ENCODE measurements at places on chromosomes 7 and 10.

DNA sequence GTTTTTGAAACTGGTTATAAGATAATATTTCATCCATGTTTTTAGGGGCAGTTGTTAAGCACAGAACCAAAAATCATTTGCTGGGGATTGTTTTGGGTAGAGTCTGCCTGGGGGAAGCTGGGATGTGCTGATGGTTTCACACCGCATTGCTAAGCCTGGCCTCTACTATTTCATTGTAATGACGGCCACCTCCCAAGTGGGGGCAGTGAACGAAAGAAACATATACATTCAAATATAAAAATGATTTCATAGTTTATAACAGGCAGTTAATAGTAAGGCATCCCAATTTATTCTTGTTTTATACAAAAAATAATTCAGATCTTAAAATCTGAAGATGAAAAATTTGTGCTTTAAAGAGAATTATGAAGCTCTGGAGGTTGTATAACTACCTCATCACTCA lies 750.8 kb downstream of the REEP3 start:
- DNase-seq: no peak

- DNase-seq: peak; percentile 75
These were observed at the start of gene BCAP29 for GRCh38 chr7:107579885-107580715. TSS of gene BCAP29 (plus strand) at chr7:107580246. CDS start at chr7:107580773, 527 bp downstream.

- no peak for DNase-seq
These were observed 325.0 kb downstream of the PLXNA4 start for GRCh38 chr7:132251327-132251659.

- DNase-seq: peak; percentile 44
These were observed 549 bp upstream of the DDX50 start for GRCh38 chr10:68900427-68901104.

DNA sequence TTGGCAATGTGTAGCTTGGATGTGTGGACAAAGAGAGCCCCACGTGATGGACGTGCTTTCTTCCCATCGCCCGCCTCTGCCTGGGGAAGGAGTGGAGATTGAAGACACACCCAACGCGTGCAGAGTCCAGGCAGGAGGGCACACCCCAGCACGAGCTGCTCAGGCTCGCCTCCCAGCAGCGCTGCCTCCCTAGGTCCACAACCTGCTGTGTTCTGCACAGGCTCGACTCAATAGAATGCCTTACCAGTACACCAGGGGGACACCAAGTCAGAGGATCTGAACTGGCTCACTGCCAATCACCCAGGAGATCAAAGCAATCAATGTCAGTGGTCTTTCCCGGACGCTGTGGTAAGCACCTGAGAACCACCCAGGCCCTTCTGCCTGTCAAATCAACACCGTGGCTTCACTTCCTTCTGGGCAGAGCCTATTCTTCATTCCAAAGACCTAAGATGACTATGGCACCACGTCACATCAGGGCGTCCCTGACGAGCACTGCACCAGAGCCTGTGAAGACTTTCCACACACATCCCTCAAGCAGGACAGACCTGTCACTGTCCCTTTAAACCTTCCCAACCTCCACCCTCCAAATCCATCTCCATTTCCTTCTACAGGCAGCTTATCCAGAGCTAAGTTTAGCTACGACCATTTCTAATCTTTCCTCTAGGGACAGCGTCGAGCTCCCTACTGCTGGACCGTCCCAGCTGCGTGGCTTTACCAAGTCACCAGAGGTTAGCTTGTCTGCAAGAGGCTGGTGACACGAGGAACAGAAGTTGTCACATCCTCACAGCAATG lies 72.3 kb downstream of the AMZ1 start:
- peak; percentile 49 for DNase-seq

GRCh38 chr7:128810473-128810872 lies 18.7 kb downstream of the CCDC136 start:
- DNase-seq: peak; percentile 59

DNA sequence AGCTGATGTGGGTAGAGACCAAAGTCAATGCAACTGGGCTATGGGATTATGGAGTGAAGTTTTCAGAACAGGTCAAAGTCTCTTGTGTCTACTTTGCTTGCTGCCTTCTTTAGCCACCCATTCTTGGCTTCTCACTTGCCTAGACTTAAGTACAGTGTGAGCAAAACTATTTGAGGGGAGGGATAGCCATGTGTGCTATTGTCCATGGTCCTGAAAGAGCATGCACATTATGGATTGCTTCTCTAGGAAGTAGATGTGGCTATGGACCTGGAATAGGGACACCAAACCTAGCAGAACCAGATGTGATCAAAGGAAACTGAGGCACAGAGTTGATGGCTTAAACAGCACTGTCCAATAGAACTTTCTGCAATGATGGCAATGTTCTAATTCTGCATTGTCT lies 81.9 kb upstream of the ZNF800 start:
- DNase-seq: no peak

DNA sequence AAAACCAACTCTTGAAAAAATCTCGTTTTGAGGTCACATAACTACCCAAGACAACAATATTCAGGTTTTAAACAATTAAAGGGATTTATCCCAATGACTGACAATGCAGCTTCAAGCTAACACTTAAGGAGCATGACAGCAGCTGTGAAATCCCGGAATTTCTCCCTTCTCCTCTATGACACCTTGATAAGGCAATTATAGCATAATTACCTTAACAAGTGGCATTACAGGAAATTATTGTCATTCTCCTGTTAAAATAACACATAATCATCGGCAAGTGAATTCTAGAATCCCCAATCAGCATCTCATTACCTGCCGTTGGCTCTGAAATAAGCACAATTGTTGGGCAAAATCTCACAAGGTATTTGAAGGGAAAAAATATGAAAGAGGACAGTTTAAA lies 417.0 kb upstream of the PFKP start:
- no peak for DNase-seq

DNA sequence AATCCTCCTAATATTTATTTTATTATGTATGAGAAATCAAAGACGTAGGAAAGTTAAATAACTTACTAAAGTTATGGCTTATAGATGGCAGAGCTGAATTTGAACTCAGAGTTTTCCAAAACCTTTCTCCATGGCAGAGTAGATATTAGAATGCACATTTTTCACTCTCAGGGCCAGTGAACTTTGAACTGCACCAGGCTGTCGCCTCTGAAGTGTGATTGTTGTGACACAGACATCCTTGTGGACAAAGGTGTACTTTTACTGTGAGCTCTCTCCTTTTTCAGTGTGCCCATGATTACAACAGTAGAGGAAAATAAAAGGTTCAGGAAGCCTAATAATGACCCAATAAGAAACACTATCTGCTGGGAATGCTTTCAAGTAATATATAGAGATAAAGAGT lies 29.1 kb downstream of the TES start:
- no peak for DNase-seq

DNA sequence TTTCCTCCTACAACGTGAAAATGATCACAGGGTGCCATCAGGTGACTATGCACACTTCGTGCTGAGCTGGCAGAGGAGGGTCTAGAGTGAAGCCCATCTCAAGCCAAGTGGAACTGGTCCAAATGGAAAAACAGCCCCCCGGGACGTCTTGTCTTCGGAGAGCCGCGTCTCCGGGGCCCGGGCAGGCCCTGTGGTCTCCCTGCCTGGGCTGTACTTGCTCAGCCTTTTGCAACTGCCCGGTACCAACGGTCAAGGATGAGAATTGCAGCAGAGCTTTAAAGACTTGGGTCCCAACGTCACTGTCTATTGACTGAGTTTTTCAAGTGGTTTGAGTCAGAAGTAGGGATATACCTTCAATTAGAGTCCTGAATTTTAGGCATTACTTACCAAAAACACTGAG lies 315.5 kb downstream of the PTPRN2 start:
- DNase-seq: no peak

DNA sequence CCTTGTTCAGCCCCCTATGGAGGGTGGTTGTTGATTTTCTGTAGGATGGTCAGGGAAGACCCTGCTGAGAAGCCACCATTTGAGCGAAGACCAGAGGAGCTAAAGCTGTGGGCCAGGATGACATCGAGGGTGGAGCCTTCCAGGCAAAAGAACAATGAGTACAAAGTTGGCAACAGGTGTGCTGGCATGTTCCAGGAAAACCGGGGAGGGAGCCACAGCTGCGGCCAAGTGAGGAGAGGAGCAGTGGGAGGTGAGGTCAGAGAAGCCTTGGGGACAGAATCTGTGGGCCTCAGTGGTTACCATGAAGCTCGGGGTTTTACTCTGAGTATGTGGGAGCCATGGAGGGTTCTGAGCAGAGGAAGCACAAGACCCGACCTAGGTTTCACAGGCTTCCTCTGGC lies 75.6 kb upstream of the ZNF479 start:
- DNase-seq: no peak

DNA sequence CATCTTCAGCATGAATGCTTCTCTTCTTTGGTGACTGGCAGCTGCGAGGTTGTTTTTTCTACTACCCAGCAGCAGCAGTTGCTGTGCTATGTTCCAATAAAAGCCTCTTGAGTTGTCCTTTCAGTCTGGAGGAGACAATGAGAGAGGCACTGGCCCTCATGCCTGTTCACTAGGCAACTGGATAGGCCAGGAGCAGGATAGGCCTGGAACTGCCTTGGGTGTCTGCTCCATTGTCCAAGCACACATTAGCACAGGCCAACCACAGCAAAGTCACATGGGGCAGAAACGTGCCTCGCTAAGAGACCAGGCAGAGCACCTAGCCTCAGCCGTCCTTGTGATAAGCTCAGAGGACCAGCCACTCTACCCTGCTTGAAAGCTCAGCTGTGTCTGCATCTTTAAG lies 76.9 kb upstream of the PDCD4 start:
- no peak for DNase-seq

DNA sequence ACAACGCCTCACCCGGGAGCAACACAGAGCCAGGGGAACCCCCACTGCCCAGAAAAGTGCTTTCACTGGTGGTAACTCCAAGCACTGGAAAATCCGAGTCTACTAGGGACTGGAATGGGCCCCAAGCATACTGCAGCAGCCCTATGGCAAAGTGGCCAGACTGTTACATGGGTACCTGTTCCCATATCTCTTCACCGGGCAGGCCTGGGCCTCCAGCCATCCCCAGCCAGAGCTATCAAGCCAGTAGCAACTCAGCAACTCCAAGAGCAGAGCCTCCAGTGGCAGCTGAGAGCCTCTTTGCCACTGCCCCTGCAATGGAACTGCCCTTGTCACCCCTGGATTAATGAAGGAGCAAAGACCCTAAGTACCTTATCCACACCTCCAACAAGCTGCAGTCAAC lies 73.5 kb downstream of the HBP1 start:
- DNase-seq: no peak

DNA sequence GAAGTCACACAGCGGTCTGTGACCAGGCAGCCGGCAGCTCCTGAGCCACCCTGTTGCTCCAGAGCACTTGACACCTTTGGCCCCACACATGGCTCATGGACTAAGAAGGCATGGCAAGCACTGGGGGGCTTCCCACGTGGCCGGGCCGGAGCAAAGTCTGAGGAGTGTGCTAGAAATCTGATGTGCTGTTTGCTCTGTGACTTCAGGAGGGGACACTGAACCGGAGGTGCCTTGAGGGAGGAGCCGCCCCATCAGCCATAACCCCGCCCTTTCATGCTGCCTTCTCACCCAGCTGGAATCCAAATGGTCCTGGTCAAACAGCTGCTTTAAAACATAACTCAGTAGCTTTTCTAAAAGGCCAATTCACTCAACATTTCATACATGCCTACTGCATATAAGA lies 33.5 kb downstream of the PROSER2 start:
- peak; percentile 82 for DNase-seq

GRCh38 chr7:132292803-132293202 lies 283.5 kb downstream of the PLXNA4 start:
- no peak for DNase-seq

- DNase-seq: no peak
These were observed 32.9 kb upstream of the SDK1 start for GRCh38 chr7:3267966-3268690.

DNA sequence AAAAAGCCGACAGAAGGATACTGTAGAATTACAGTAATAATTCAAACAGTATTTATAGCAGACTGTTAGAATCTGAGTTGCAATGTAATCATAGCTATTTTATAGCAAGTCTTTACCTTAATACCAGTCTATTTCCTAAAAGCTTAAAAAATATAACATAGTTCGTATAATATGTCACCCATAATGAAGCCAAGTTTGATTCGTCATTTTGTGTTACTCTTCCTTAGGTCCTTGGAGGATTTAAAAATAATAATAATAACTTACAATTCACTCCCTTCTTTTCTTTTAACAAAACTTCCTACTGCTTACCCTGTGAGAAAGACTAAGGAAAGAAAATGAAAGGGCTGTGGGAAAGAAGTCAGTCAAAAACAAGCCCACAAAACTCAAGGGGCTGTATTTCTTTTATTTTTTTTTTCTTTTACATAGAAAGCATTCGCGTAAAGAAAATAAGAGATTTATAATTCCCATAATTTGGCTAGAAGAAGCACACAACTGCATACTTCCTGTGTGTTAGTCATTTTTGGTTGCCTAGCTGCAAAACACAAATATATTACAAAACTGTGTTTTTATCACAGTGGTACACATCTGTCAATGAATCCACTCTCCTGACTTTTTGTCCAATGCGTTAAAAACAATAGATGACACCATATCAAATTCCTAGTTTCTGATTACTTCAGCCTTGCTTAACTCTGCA lies 187.2 kb upstream of the CELF2 start:
- peak; percentile 69 for DNase-seq

GRCh38 chr10:43867667-43868565 lies 219.2 kb upstream of the ZNF32 start:
- peak; percentile 94 for DNase-seq

- DNase-seq: peak; percentile 59
These were observed 124.4 kb downstream of the PON1 start for GRCh38 chr7:95199779-95200558.

- DNase-seq: no peak
These were observed 2.5 kb downstream of the UFSP1 start for GRCh38 chr7:100886936-100887515.

DNA sequence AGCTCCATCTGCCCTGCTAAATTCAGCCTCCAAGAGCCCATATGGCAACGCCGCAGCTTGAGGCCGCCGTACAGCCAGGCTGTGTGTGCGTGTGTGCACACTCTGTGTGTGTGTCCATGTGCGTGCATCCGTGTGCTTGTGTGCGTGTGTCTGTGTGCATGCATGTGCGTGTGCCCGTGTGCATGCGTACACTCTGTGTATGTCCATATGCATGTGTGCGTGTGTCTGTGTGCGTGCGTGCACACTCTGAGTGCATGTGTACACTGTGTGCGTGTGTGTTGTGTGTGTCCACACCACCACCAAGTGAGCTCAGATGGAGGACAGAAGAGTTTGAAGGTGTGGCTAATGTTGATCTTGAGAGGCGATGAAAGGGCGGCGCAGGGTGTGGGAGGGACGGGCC lies 30.0 kb downstream of the SMKR1 start:
- DNase-seq: no peak

DNA sequence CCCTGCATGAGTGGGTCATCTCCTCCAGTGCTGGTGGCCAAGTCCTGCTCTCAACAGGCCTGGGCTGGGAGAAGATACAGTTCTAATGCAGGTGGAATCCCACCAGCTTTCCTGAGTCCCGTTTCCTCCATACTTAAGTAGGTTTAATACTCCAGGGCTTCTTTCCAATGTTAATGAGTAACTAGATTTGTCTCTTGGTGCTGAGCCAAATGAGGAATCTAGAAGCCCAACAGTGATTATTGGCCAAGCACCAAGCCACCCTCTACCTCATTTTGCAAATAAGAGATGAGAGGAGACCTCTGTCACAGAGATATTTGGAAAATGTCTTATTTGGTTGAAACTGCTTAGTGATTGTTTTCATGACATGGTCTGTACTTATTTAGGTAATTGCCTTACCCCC lies 37.1 kb downstream of the STARD3NL start:
- DNase-seq: no peak

- no peak for DNase-seq
These were observed 373.1 kb downstream of the DPP6 start for GRCh38 chr7:154425271-154425670.
